ENCODE measurements at places on chromosomes 4 and X. TPM values are rescaled to one million over a fixed set of nuclear protein-coding genes. Genes with fewer than 3 reads are reported as not detected.

MAGIX gene
- 0.97 TPM for total RNA-seq

PPP2R3B gene
- 41.8 TPM for total RNA-seq

FAT1 gene
- total RNA-seq: not detected

ZNF630 gene
- 0.99 TPM for total RNA-seq

HHIP gene
- not detected for total RNA-seq

GRCh38 chr4:41866799-41867677, 68.2 kb upstream of the TMEM33 start:
- no peak for DNase-seq
- no peaks in the 10 kb centered on the region for H3K36me3 ChIP-seq
- H3K27me3 ChIP-seq: peaks cover 76% of the 10 kb centered on the region
- H3K27ac ChIP-seq: no peak overlapping the region

GRCh38 chr4:110034026-110034393, 121.3 kb downstream of the EGF start:
- DNase-seq: peak; percentile 44
- no peak overlapping the region for H3K27ac ChIP-seq
- H3K4me3 ChIP-seq: peak overlapping the region; percentile 33
- peaks cover 2% of the 10 kb centered on the region for H3K36me3 ChIP-seq
- peaks cover 18% of the 10 kb centered on the region for H3K4me1 ChIP-seq

DNA sequence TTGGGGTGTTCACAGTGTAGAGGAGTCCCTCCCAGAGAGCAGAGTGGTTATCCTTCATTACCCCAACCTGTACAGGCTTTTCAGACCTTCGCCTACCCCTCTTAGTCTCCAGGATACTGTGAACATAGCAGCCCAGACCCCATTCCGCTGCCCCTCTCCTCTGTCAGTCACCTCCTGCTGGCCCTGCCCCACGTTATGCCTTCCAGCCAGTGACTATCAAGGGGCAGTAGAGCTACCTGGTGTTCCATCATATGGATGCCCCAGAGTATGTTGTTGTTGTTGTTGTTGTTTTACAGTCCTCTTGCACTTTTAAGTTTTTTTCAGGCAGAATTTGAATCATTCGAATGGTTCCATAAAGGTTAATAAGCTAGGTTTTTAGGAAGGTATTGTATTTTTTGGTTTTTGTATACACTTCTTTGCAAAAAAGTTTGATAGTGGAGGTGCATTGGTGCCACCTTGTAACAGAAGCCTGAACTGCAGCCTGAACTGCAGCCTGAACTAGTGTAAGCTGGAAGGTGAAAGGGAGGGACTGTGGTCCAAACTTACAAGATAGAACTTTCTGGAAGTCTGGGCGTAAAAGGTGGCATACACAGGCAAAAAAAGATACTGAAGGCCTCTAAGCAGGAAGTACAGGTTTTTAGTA, 101.4 kb upstream of the RAB40AL start:
- no peaks in the 10 kb centered on the region for H3K4me1 ChIP-seq
- no peaks in the 10 kb centered on the region for H3K27me3 ChIP-seq
- DNase-seq: peak; percentile 27
- H3K27ac ChIP-seq: no peak overlapping the region

- H3K36me3 ChIP-seq: no peaks in the 10 kb centered on the region
- H3K27me3 ChIP-seq: no peaks in the 10 kb centered on the region
- DNase-seq: no peak
- H3K4me1 ChIP-seq: no peaks in the 10 kb centered on the region
- no peak overlapping the region for H3K27ac ChIP-seq
- no peak overlapping the region for H3K4me3 ChIP-seq
Observed at GRCh38 chr4:149266301-149266700, 549.3 kb downstream of the IQCM start.

DNA sequence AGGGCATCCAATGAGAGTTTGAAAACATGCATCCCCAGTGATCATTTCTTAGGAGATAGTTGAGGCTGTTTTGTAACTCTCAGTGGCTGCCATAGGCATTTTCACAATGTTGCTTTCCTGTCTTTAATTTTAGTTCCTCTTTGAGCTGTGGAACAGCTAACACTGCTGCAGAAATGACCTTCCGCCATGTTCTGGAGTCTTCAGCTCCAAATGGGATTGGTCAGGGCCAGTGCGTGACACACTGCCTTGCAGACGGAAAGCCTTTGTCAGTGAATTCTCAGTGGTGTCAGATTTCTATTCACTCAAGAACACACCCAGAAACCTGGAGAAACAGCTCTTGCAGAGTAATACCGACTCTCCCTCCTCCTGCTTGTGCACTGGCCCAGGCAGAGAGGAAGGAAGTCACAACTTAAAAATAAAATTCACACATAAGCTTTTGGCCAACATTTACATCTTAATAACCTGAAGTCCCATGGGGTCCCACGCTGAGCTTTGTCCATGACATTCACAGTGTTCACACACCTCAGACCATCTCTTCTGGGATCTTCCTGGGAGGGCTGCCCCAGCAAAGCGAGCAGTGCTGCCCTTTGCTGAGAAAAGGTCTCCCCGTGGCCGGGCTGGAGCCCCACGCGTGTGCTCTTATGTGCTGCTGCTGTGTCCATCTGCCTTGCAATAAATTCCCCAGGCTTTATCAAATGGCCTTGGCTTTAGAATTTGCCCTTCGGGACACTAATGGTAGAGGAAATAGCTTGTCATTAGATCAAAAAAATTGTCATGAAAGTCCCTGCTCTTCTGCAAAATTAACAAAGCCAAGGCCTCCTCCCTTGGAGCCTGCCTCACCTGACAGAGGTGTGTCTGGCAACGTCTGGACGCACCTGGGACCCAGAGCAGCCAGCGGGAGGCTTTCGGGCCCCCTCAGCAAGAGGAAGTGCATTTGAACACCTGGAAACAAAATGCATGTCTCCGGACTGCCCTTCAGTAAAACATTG, 126.8 kb downstream of the IRF2 start:
- peaks cover 21% of the 10 kb centered on the region for H3K4me1 ChIP-seq
- no peak overlapping the region for H3K27ac ChIP-seq

- H3K4me1 ChIP-seq: peaks cover 5% of the 10 kb centered on the region
- no peak overlapping the region for H3K27ac ChIP-seq
- H3K4me3 ChIP-seq: no peak overlapping the region
Observed at GRCh38 chr4:168758351-168758876, 251.6 kb downstream of the CBR4 start.

DNA sequence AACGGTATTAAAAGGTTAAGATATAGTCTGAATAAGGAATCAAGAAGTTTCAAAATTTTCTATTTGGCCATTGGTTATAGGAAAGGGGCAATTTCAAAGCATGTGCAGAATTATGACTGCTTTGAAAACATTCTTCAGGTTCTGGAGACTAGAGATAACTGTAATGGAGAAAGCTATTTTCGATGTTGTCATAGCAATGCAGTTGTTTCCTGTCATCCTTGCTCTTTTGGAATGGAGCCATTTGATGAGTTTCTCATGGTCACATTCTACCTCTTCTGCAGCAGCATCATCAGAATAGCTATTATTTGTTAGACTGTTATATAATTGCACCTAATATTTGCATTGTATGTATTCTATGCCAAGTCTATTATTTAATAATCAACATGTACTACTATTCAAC, 368.2 kb upstream of the NR3C2 start:
- H3K4me1 ChIP-seq: no peaks in the 10 kb centered on the region
- H3K27me3 ChIP-seq: no peaks in the 10 kb centered on the region
- no peak for DNase-seq
- no peaks in the 10 kb centered on the region for H3K36me3 ChIP-seq
- H3K4me3 ChIP-seq: no peak overlapping the region
- no peak overlapping the region for H3K27ac ChIP-seq

DNA sequence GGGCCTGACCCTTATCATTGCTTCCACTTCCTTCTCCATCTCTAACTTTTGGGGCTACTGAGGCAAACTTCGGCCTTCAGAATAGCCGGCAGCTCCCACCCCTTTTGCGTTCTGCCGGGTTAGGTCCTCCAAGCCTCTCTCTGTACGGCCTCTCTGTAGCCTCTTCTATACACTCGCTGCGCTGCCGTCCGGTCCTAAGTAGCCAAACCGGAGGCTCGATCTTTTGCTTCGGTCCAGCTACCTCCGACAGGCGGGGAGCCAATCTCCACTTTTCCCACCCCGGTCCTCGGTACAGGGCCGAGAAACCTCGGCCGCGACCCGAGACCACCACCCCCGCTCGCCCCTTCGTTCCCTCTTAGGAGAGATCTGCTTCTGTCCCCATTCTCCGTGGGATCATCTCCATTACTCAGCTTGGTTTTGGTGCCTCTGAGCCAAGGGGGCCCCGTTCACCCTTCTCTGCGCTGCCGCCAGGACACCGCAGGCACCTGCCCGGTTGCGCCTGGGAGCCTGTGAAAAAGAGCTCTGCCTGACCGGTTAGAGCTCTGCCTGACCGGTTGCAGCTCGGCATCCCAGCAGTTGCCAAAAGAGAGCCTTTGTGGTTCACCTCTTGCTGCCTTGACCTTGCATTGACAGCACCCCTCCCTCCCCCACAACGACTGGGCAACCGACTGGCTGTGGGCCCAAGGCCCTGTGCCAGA, 1.0 kb upstream of the HTR2C start:
- no peak overlapping the region for H3K4me3 ChIP-seq
- H3K4me1 ChIP-seq: no peaks in the 10 kb centered on the region
- H3K27me3 ChIP-seq: peaks cover 20% of the 10 kb centered on the region
- no peak for DNase-seq
- no peak overlapping the region for H3K27ac ChIP-seq

GRCh38 chr4:3780347-3781171, 14.4 kb downstream of the ADRA2C start:
- no peaks in the 10 kb centered on the region for H3K4me1 ChIP-seq
- no peak overlapping the region for H3K27ac ChIP-seq
- H3K36me3 ChIP-seq: no peaks in the 10 kb centered on the region
- DNase-seq: no peak
- H3K27me3 ChIP-seq: no peaks in the 10 kb centered on the region

DNA sequence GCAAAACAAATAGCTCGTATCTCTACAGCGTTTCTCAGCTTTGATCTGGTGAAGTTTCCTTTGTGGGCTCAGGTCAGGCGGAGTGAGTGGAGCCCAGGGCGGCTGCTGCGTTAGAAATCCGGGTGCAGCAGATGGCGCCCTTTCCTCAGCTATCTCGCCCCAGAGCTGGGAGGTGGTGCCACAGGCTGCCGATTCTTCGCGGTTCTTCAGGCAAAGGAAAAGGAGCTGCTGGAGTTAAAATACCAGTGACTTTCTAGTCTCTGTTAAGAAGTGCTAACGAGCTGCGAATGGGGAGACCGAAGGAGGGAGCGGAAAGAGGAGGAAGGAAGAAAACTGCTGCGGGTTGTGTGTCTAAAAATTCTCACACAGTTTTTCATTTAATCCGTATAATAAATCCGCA, 114.6 kb downstream of the CPE start:
- H3K27ac ChIP-seq: no peak overlapping the region
- peak; percentile 75 for DNase-seq
- peaks cover 16% of the 10 kb centered on the region for H3K27me3 ChIP-seq
- no peaks in the 10 kb centered on the region for H3K36me3 ChIP-seq
- H3K4me3 ChIP-seq: no peak overlapping the region

DNA sequence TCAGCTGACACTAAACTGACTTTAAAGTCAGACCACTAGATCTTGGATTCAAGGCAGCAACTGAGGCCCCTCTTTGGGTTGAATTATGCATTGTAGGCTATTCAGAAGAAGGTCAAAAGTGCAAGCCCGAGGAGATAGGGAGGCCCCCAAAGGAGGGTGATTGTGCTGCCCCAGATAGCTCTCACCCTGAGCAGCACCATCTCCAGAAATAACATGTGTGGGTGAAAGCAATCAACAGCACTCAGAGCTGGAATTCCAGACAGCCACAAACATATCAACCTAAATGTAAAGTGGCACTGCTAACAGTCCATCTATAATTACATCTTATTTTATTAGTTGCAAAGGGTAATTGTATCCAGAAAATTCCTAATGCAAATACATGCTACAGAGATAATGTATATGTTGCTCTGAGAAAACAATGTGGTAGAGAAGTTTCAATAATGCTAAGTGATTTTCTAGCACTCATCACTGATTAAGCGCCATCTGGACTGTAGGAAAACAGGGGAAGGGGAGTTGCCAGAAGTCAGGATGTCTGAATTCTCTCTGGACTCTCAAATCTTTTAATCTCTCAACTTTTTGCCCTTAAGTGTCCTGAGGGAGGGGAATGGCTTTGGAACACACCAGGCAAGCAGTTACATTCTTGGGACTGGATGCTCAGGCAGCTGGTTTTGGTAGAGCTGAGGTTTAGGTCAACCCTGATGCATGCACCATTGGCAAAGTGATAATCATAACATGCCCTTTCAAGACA, 61.8 kb upstream of the SFRP2 start:
- H3K4me3 ChIP-seq: no peak overlapping the region
- H3K4me1 ChIP-seq: no peaks in the 10 kb centered on the region
- H3K27me3 ChIP-seq: peaks cover 8% of the 10 kb centered on the region

DNA sequence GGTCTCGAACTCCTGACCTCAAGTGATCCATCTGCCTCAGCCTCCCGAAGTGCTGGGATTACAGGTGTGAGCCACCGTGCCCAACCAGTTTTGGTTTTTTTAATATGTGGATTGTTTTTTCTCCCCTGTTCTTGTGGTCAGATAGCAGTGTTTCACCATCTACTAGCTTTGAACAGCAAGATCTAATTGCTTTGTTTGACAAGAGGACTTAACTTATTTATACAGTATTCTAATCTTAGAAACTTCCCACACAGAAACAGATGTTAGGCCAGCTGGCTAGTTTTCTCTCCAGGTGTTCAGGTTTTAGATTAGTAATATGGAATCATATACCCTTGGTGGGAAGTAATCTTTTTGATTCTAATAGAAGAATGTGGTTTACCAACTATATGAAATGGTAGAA, 12.9 kb downstream of the ING2 start:
- H3K4me1 ChIP-seq: no peaks in the 10 kb centered on the region
- no peaks in the 10 kb centered on the region for H3K36me3 ChIP-seq
- DNase-seq: no peak
- H3K27ac ChIP-seq: no peak overlapping the region
- no peaks in the 10 kb centered on the region for H3K27me3 ChIP-seq

- H3K27ac ChIP-seq: no peak overlapping the region
- H3K4me1 ChIP-seq: no peaks in the 10 kb centered on the region
- H3K27me3 ChIP-seq: no peaks in the 10 kb centered on the region
- no peaks in the 10 kb centered on the region for H3K36me3 ChIP-seq
- H3K4me3 ChIP-seq: no peak overlapping the region
Observed at GRCh38 chrX:131405497-131405896, 116.4 kb upstream of the IGSF1 start.

DNA sequence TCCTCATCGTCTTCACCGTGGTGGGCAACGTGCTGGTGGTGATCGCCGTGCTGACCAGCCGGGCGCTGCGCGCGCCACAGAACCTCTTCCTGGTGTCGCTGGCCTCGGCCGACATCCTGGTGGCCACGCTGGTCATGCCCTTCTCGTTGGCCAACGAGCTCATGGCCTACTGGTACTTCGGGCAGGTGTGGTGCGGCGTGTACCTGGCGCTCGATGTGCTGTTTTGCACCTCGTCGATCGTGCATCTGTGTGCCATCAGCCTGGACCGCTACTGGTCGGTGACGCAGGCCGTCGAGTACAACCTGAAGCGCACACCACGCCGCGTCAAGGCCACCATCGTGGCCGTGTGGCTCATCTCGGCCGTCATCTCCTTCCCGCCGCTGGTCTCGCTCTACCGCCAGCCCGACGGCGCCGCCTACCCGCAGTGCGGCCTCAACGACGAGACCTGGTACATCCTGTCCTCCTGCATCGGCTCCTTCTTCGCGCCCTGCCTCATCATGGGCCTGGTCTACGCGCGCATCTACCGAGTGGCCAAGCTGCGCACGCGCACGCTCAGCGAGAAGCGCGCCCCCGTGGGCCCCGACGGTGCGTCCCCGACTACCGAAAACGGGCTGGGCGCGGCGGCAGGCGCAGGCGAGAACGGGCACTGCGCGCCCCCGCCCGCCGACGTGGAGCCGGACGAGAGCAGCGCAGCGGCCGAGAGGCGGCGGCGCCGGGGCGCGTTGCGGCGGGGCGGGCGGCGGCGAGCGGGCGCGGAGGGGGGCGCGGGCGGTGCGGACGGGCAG, 792 bp downstream of the ADRA2C start:
- H3K27me3 ChIP-seq: peaks cover 20% of the 10 kb centered on the region
- peaks cover 4% of the 10 kb centered on the region for H3K4me1 ChIP-seq
- H3K36me3 ChIP-seq: peaks cover 2% of the 10 kb centered on the region
- peak overlapping the region; percentile 60 for H3K27ac ChIP-seq

Data from activated CD8-positive, alpha-beta T cell treated with anti-CD3 and anti-CD28 coated beads, Interleukin-2, amount 10 ng/mL, durations not matched to agents 7 days and 5 days (primary cell).